ENCODE measurements at places on chromosomes 6 and 20.

GRCh38 chr20:53800883-53801604 is 207.4 kb upstream of the ZNF217 start:
- DNase-seq, result no peak

DNA sequence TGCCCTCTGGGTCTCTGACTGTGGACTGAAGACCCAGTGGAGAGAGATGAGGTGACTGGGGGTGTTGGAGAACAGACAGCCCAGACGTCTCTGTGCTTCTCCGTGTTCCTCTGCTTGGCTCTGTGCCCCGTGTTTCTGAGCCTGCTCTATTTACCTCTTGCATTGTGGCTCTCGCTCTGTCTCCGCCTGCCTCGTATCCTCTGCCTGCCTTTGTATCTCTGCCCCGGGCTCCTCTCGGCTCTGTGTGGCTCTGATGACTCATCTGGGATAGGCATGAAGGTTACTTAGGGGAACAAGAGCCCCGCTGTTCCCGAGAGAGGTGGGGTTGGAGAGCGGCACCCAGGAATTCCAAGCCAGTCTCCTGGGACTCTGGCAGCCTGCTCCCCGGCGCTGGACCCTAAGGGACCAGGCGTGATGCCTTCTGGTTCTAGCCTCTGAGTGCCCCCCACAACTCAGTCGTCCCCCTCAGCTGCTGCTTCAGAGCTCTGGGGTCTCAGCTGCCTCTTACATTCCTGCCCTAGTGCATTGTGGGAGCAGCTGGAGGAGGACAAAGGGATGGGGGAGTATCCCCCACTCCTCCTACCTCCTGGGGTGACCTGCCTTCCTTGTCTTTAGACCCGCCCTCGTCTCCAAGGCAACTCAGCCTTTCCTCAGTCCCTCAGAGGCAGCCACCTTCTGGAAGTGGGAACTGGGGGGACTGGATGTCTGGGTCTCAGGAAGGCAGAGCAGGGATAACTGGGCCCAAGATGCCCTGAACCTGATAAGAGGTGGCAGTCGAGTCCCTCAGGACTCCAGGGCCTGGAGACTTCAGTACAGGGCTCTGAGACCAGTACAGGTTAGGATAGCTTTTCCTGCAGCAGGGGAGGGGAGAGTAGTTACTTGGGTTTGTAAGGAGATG is 1.9 kb downstream of the DDR1 start:
- no peak for DNase-seq

- DNase-seq, result no peak
These were observed 72.4 kb downstream of the SHLD1 start for GRCh38 chr20:5822569-5822968.

DNA sequence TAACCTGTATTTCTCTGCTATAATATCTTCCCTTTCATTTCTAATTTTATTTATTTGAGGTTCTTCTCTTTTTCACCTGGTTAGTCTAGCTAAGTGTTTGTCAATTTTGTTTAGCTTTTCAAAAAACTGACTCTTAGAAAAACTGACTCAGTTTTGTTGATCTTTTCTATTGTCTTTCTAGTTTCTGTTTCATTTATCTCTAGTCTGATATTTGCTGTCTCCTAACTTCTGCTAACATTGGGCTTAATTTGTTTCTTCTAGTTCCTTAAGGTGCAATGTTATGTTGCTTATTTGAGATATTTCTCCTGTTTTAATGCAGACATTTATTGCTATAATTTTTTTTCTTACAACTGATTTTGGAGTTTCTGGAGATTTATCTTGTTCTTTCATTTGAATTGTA is 1011.0 kb downstream of the EPHA7 start:
- DNase-seq, result no peak

- no peak for DNase-seq
These were observed 48.3 kb downstream of the TRMT11 start for GRCh38 chr6:126034656-126035055.

- no peak for DNase-seq
These were observed 437.4 kb upstream of the NRSN1 start for GRCh38 chr6:23688650-23689049.

DNA sequence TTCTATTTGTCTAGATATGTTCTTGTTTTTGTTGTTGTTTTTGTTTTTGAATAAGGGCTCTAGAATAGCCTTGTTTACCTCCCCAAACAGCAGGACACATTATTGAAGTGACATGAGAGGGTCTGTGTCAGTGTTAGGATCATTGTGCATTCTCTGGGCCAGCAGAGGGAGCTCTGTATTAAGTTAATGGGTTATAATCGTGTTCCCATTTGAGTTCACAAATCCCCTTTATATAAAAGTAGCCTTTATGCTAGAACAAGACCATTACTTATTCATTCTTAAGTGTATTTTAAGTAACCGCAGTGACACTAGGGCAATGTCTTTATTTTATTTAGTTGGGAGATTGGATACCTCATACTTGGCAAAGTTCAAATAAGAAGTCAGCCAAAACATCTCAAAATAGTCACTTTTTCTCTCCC is 44.8 kb downstream of the STK4 start:
- DNase-seq, result no peak

DNA sequence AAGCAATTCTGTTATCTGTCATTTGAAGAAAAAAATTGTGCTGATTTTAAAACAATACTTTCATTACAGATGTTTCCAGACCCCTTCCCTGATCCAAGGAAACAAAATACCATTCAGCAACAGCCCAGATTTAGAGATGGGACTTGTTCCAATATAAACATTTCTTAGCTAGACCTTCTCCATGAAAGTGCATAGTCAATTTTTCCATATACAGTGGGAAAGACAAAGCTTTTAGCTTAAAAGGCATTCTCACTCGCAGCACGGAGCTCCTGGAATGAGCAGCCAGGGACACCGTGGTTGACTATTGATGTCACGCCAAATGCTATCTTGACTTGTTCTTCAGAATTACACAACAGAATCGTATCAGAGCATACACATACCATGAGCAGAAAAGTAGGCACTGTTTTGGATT is 21.5 kb downstream of the LAMA4 start:
- DNase-seq, result no peak

DNA sequence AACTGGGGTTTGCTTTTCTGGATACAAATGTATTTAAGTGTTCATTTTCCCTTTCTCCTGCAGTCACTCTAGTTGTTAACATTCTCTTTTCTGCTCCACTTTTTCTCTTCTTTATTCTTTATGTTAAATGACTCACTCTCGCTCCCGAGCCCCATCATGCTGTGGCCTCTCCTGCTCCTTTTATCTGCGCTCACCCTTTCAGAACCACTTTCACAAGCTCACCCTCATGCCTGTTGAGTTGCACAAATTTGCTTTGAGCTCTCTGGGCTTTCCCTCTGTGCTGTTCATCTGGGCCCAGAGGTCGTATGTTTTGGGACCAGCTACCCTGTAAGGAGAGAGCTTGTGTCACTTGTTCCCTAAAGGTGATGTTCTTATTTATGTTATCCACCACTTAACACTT is 98.1 kb upstream of the ASCC3 start:
- no peak for DNase-seq

DNA sequence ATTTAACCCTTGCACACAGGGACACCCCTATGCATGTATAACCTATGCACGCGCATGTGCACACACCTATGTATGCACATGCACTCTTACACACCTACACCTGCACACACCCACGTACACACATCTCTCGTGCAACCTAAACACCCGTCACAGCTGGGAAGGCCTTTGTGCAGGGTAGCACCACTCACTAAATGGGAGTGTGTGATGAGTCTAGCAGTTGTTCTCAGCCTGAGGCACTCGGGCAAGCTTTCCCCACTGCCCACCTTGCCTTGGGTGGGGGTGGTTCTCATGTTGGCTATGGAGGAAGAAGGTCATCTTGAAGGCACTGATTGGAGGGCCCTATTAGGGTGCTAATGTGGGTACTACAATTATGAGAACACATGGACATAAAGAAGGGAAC is 85.8 kb downstream of the DLL1 start:
- no peak for DNase-seq

GRCh38 chr20:37244572-37244957 is 17.0 kb downstream of the GHRH start:
- no peak for DNase-seq

GRCh38 chr20:57877995-57878394 is 168.2 kb upstream of the PMEPA1 start:
- no peak for DNase-seq

DNA sequence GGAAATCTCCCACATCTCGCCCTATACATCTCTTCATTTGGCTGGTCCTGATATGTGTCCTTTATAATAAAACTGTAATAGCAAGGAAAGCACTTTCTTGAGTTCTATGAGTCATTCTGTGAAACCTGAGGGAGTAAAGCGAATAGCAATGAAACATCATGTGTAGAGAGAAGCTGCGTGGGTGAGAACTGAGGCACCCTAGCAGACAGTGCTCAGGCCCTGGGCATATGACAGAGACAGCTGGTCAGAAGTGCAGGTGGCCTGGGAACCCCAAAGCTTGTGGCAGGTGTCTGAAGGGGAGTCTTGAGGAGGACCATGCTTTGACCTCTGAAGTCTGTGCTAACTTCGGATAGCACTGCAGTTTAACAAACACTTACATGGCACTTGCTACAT is 1.3 kb upstream of the BLOC1S5 start:
- DNase-seq, result no peak

- no peak for DNase-seq
These were observed 20.2 kb downstream of the APMAP start for GRCh38 chr20:24972341-24972740.

DNA sequence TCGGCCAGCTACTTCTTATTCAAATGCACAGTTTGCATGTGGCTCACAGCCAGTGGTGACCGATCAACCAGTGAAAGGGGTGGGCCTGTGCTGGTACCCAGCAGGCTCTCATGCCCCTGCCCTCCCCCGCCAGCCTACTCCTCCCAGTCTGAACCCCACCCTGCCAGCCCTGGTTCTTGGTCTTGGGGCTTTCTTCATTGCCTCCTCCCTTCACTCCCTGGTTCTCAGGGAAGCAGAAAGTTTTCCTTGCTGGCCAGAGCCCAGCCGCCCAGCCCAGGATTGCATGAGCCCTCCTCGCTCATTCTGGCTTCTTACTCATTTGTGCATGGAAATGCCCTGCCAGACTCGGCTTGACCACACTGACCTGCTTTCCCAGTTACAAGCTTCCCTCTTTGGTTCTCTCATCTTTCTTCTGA is 40.8 kb downstream of the KCNK17 start:
- DNase-seq, result no peak

GRCh38 chr20:7272512-7272911 is 505.0 kb downstream of the BMP2 start:
- no peak for DNase-seq

GRCh38 chr6:85092226-85092625 is 327.8 kb upstream of the TBX18 start:
- no peak for DNase-seq

GRCh38 chr6:148407372-148407771 is 64.7 kb downstream of the SASH1 start:
- no peak for DNase-seq

DNA sequence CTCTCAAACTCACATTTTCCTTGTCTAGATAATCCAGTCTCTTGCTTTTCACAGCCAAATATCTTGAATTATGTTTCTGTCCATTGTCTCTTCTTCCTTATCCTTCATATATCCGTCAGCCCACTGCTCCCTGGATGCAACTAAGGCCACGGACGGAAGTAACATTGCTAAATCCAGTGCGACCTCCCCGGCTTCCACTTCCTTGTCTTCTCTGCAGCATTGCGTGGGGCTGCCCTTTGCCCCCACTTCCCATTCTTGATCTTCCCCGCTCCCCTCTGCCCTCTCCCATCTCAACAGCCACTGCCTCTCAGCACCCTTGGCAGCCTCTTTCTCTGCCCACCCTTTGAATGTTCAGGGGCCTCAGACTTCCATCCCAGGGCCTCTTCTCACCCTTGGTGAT is 190.4 kb upstream of the UST start:
- no peak for DNase-seq

- DNase-seq, result no peak
These were observed 4.9 kb downstream of the TCF15 start for GRCh38 chr20:605237-605636.

- DNase-seq, result no peak
These were observed 11.2 kb upstream of the ZSCAN12 start for GRCh38 chr6:28410767-28411166.

GRCh38 chr6:135036731-135037420 is 17.7 kb downstream of the HBS1L start:
- DNase-seq, result no peak

- DNase-seq, result no peak
These were observed 1.8 kb upstream of the VIP start for GRCh38 chr6:152748843-152749242.

DNA sequence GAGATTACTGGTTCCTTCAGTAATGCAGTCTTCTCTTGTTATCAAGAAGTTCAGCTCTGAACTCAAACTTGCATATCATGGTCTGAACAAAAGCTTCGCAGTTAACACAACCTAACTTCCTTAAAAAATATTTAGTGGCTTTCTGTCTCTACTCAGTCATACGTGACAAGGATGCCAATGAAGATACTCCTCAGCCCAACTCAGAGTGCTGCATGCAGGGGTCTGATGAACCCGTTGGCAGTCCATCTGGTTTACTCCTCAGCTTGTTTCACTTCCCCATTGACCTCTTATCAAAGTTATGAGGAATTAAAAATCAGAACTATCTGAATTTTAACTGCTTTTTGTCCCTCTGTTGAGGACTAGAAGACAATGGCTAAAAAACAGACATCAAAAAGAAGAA is 56.6 kb upstream of the RIN2 start:
- no peak for DNase-seq

GRCh38 chr6:100344321-100344720 is 120.4 kb downstream of the SIM1 start:
- no peak for DNase-seq

DNA sequence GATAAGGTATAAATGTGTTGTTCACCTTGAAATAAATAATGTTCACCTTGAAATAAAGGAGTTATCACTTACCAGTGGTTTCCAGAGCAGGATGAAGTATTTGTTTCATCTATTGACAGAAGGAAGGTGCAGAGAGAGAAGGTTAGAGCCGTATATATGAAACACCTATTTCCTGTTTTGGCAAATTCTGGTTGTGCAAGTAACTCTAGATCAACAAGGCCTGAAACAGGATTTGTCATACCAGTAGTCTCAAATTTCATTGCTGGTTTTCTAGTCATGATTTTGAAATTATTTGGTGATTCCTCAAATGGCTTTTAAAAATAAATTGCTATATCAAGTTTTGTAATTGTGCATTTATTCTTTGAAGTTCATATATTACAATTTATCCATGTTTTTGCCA is at the start of gene CRISP3:
Gene CRISP3 (minus strand): TSS at position 130 of the 400 bp plus-strand sequence. CDS start 21 bp downstream, at position 109.
- DNase-seq, result no peak

GRCh38 chr6:160333841-160334240 is 14.3 kb upstream of the SLC22A3 start:
- DNase-seq, result no peak

DNA sequence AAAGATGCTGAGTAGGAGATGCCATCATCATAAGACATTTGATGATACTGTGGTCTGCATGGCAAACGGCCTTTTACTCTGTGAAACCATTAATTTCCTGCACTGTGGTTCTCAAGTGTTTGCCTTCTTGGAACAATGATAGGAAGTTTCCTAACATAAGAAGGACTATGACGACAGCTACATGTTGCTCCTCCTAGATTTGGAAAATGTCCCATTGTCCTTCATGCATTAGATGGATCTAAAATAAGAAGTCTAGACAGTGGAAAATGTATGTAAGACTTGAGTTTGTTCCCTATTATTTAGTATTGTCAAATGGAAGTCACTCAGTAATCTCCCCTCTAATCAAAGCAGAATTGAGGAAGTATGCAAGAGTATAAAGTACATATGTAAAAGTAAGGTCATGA is 98.5 kb upstream of the TMEM170B start:
- no peak for DNase-seq

GRCh38 chr6:77456531-77457248 is 6.6 kb downstream of the HTR1B start:
- DNase-seq, result no peak
